ENCODE measurements at places on chromosomes 7 and 10.

GRCh38 chr10:27815261-27815660 lies 69.6 kb upstream of the MKX start:
- no peak for DNase-seq

DNA sequence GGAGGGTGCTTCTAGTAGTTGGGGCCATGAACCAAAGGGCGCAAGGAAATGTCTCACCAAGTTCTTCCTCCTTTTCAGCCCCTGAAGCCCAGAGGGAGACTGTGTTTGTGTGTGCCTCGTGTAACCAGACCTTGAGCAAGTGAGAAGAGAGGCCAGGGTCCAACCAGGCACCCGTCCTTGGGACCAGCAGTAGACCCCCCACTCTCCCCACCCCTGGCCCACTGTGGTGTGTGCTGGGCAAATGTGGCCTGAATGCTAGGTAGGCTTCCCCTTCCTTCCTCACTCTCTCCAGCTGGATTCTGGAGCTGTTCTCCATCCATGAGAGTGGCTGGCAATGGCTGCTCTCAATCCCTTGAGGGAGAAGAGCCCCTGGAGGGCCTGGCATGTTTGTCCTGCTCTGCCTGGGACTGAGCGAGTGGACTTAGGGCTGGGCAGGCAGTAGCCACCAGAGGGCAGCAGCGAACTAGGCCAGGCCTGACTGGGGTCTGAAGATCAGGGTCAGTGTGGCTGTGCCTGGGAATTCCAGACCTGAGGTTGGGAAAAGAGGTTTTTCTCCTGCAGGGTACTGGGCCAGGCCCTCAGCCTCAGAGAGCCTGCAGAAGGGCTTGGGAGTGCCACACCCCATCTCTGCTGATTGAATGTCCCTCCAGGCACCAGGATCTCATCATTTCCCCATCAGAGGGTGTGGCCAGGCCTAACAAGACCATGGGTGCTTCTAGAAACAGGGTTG lies 12.5 kb downstream of the SFRP5 start:
- peak; percentile 74 for DNase-seq

DNA sequence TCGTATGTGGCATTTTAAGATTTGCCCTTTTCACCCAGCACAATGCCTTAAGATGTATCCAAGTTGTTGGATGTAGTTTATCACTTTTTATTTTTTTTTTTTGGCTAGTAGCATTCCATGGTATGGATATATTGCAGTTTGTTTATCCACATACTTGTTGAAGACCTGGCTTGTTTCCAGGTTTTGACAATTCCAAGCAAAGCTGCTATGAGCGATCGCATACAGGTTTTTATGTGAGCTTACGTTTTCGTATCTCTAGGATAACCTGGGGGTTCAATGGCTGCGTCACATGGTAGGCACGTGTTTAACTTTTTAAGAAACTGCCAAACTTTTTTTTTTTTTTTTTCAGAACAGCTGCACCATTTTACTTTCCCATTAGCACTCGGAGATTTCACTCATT lies 32.2 kb downstream of the BAIAP2L1 start:
- DNase-seq: no peak

DNA sequence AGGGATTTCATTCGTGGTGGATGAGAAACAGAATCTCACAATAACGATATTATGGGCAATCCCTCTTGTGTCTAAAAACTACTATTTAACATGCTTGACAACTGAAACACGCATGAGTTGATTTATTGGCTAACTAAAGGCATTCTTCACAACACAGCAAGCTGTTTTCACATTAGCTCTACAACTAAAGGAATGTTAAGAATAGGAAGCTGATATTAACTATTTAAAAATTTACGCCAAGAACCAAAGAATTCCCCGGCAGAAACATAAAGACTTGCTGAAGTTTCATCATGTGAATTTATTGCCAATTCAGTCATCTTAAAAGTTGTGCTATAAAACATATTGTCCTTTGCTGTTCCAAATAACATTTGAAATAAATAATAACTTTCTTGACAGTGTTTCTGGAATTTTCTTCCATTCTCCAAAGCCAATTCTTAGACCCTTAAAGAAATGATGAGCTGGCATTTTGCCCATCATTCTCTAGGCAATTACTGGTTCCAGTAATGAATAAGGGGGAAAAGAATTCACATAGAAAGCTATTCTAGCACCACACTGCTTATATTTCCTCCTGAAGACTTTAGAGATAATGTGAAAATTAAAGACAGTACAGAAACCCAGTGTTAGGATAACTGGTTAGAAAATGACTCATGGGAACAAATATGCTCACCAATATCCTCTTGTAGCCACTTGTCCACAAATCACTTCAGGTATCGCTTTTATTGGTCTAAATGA lies 233.1 kb downstream of the PARD3 start:
- peak; percentile 58 for DNase-seq

DNA sequence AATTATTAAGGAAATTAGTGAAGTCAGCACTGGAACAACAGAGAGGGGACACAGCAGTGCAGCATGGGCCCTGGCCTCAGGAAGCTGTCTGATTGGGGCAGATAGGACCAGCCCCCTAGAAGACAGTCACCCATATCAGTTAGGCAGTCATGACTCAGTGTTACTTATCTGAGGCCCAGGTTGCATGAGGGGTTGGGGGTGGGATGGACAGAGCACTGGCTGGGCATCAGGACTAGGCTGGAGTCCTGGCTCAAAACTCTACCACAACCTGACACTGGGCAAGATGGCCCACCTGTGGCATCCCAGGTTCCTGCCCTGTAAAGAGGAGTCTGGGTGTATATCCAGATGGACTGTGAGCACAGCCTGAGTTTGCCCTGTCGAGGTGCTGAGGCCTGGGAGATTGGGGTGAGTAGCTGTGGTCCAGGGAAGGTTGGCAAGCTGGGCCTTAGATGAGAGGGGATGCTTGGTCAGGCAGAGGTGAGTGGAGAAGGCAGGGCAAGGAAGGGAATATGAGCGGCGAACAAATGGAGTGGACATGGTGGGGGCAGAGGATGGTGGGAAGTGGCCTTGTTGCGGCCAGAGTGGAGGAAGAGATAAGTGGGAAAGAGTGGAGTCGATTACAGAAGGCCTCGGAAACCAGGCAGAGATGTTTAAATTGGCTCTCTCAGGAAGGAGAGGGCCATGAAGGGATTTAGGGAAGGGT lies 37.5 kb downstream of the HK1 start:
- DNase-seq: no peak

- DNase-seq: peak; percentile 38
These were observed 6.9 kb upstream of the GNG11 start for GRCh38 chr7:93914581-93915066.

GRCh38 chr10:132701099-132701845 lies 84.7 kb downstream of the NKX6-2 start:
- no peak for DNase-seq

GRCh38 chr7:130272381-130273080 lies 5.9 kb downstream of the CPA2 start:
- peak; percentile 80 for DNase-seq

GRCh38 chr7:132490474-132490873 lies 85.8 kb downstream of the PLXNA4 start:
- DNase-seq: no peak

DNA sequence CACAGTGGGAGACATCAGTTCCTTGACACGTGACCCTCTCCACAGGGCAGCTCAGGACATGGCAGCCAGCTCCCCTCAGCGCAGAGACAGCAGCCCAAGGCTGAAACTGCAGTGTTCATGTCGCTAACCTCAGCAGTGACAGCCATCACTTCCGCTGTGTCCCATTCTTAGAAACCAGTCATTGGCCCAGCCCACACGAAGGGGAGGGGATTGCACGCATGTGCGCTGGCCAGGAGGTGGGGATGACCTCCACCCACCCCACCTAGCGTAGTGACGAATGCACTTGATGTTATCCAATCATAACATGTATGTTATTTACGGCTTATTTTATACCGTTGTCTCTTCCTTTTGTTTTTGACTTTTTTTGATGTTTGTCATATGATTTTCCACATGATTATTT lies 36.9 kb upstream of the EGFR start:
- DNase-seq: no peak

GRCh38 chr7:95240921-95241320 lies 83.4 kb downstream of the PON1 start:
- no peak for DNase-seq

GRCh38 chr10:7587168-7587864 lies 79.5 kb downstream of the ITIH5 start:
- no peak for DNase-seq

- no peak for DNase-seq
These were observed 74.7 kb upstream of the PPP2R2D start for GRCh38 chr10:131825960-131826650.

DNA sequence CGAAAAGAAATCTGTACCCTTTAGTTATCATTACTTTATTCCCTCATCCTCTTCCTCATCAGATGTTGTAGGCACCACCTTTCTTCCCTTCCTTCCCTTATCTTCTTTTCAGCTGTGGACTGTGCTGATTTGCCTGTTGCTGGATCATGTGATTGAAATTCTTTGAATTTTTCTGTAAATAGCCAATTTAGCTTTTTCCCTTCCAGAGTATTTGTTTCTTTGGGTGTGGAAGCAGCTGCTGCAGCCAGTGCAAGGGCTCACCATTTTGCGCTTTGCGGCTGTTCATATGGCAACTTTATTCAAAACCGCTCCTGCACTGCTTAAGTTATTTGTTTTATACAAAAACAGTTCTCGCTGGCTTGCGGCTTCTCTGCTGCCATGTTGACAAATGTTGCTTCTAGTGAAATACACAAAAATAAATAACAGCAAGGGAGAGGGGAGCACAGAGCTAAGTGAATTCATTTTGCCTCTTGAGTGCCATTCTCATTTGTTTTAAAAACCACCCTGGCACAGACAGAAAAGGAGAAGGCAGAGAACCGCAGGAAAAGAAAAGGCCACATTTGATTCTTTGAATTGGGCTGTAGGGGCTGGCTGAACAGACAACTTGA lies 151.2 kb downstream of the AUTS2 start:
- DNase-seq: no peak

GRCh38 chr7:116528008-116528789 lies 3.4 kb downstream of the CAV1 start:
- DNase-seq: peak; percentile 76

DNA sequence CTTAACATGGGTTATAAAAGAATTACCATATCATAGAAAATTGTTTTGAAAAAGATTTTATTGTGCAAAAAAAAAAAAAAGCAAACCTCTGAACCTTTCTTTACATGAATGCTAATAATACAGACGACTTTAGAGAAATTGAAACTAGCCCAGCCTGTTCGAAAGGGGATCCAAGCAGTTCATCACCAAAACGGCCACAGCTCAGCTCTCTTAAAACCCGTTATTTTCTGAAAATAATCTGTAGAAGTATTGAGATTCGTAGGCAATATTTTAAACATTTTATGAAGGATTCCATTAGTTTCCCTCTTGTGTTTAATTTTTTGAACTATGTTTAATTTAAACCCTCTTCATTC lies 9.9 kb upstream of the GSAP start:
- no peak for DNase-seq

DNA sequence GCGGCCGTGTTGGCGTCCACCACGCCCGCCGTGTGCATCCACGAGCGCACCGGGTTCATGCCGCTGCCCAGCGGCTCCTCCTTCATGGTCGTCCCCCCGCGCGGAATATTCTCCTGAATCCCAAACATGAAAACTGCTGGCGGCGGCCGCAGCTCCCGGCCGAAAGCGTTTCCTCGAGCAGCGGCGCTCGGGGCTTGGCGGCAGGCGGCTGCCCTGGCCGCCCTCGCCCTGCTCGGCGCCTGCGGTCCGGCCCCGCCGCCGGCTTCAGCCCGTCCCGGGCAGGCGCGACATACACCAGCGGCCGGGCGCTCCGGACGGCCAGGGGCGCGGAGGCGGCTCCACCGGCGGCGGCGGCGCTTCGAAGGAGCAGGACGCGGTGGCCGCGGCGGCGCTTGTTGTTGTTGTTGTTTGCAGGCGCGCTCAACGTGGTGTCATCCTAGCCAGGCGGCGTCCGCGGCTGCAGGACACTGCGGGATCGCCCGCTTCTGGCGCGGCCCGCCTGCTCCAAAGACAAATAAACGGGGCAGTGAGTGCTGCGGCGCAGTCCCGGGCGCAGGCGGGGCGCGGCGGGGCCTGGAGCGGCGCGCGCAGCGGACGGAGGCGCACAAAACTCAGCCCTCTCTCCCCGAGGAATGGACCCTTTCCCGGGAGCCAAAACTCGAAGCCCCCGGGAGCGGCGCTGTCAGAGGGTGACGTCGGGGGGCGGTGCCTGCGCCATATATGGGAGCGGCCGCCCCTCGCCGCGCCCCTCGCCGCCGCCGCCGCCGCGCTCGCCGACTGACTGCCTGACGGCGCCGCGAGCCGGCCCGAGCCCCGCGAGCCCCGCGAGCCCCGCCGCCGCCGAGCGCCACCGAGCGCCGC lies at the start of gene EBF3:
Gene EBF3 (minus strand): TSS at position 634 of the 861 bp plus-strand sequence. CDS start 506 bp downstream, at position 128.
- peak; percentile 49 for DNase-seq

- DNase-seq: no peak
These were observed 105.4 kb upstream of the FAM133B start for GRCh38 chr7:92695308-92696261.

- no peak for DNase-seq
These were observed 107.7 kb upstream of the PCLO start for GRCh38 chr7:83270407-83270806.

DNA sequence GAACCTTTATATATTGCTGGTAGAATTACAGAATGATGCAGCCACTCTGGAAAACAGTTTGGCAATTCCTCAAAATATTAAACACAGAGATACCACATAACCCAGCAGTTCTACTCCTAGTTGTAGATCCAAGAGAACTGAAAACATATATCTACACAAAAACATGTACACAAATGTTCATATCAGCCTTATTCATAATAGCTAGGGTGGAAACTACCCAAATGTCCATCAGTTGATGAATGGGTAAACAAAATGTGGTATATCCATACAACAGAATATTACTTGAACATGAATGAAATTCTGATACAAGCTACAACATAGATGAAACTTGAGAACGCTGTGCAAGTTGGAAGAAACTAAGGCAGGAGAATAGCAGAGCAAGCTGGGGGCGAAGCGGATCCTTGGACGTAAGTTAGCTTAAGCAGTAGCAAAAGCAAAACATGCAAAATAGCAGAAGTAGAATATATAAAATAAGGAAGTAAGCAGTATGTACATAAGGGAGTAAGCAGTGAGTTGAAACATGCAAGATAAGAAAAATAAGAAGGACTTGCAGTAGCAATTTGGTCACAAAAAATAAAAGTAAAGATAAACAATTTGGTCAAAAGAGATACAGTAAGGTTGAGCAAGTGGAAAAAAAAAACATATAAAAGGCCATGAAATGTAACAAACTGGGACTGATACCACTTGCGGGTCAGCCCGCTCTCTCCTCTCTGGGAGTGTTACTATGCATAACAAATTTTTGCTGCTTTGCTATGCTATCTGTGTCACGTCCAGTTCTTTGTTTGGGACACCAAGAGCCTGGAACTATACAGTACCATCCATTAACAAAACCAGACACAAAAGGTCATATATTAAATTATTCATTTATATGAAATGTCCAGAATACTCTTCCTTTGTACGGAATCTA lies 18.0 kb upstream of the HILPDA start:
- DNase-seq: no peak

- DNase-seq: no peak
These were observed 13.0 kb upstream of the DLX6 start for GRCh38 chr7:96992192-96993005.

DNA sequence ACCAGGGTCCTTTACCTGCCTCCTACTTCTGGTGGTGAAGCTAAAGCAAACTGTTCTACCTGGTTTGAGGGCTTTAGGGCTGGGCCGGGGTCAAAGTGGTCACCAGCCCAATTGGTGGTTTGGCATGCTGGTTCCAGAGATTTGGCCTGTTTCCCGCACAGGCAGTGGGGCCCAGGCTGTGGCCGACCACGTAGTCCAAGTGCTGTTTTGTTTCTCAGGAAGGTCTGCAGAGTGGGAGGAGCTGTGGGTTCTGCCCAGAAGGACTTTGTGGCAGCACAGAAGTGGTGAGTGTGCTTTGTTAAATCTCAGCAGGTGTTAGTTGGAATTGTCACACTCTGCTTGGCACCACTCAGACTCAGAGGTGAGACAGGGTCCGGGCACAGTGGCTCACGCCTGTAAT lies 85.8 kb downstream of the MKX start:
- no peak for DNase-seq

Data from RWPE1 (cell line).